Stimulated activated naive CD4-positive, alpha-beta T cell (primary cell): ENCODE measurements at places on chromosomes 3 and 15.

DNA sequence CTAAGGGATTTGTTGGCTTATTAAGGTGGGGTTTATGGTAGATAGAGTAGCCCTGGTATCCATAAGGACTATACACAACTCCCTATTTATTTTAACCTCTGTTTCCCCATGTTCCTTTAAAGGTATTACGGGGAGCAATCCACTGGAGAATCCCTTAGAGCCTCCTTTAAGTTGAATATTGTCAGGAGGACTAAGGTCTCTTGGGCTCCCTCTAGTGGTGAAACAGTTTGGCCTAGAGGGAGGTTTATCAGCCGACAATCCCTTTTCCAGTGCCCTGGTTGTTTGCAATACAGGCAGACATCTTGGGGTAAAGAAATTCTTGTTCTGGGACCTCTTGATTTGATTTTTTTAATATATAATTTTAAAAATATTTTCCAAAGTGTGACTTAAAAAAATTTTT is 12.9 kb downstream of the OPA1 start:
- DNase-seq, result peak; percentile 27

GRCh38 chr3:169334991-169335390 is 328.5 kb downstream of the MECOM start:
- no peak for DNase-seq

DNA sequence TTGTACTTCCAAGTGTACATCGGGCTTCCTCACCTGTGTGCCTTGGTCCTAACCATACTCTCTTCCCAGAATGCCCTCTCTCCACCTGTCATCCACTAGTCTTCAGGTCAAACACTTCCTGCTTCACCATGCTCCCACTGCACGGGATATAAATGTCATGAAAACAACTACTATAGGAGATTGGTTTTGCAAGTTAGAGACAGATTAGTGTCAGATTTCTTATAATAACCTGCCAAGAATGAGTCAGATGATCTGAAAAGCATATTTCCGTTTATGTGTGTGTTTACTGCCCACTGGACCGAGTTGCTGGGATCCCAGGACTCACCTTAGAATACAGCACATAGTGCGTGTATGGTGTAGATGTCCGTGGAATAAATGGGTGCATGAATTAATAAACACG is 21.4 kb downstream of the PLA1A start:
- DNase-seq, result no peak

DNA sequence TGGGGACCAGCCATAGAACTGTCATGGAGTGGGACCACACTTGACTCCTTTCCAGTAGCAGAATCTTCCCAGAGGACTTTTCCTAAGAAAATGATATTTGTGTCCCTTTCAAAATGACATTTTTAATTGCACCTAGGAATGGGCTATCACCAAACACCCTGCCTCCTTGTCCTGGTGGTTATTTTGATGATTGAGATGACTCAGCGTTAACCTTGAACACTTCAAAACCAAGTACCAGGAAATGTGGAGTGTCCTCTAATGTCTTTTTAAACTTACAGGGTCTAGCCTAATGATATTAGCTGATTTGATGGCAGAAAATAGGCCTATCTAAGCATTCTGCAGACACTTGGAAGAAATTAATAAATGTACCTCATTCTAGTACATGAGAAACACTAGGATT is 90.7 kb downstream of the HHLA2 start:
- DNase-seq, result no peak

GRCh38 chr3:96657710-96658109 is 156.7 kb upstream of the EPHA6 start:
- DNase-seq, result no peak

- no peak for DNase-seq
These were observed 58.2 kb downstream of the PHLDB2 start for GRCh38 chr3:111917300-111917699.

DNA sequence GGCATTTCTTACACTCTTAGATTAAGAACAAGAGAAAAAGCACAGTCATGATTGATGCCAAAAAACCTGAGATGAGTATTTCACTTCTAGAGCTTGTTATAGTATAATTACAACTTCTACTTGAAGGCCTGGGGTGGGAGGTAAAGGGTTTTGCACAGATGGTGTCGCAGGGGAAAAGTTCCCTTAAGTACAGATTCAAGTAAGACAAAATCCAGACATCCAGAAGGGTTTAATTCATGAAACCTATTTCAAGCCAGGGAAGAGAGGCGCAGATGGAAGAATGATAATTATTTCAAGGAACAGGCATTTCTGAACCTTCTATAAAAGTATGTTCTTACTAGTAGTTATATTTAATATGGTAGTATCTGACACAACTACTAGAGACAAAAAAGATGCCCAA is 70.6 kb downstream of the TM4SF4 start:
- no peak for DNase-seq

- DNase-seq, result no peak
These were observed 48.3 kb upstream of the RBP1 start for GRCh38 chr3:139587797-139588196.

DNA sequence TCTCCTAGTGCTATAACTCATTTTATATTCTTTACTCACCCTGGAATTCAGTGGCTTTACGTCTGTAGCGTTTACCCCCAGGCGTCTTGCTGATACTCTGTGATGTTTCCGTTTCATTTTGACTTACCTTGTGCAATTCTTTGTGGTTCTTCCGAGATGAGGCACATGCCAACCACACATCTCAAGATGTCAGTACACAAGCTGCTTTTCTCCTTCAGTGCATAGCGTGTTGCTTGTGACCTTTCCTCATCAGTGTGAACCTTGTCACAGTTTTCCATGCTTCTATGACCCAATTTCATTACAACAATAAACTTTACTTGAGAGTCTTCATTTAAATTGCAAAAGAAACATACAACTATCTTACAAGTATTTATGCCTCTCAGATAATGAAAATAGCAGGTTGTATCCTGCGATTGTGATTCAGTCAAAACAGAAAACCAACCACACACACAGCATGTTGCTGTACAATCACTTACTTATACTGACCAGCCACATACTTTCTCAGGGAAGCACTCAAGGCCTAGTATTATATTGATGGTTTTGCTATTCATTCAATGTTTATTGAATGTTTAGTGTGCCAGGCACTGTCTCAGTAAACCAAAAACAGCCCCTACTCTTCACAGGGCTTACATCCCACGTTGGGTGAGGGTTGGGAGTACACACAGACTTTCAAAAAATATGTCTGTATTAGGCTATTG is 4.6 kb upstream of the TBL1XR1 start:
- peak; percentile 28 for DNase-seq

GRCh38 chr15:65512807-65513416 is 4.6 kb downstream of the DPP8 start:
- DNase-seq, result no peak

DNA sequence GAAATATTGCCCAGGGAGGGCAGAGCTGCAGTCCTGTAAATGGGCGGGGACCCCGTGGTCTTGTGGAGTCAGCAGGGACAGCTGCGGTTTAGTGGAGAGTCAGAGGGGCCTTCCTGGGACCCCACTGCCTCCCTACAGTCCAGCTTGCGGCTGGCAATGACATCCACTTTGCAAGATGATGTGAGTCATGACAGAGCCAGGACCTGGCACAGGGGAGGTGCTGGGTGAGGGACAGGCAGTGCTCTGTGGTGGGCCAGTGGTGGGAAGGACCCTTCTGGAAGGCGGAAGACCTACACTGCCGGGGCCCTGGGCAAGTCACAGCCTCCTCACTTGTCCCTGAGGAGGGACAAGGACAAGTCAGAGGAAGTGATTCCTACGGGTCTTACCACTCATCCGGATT is 17.8 kb downstream of the APBA2 start:
- DNase-seq, result no peak

DNA sequence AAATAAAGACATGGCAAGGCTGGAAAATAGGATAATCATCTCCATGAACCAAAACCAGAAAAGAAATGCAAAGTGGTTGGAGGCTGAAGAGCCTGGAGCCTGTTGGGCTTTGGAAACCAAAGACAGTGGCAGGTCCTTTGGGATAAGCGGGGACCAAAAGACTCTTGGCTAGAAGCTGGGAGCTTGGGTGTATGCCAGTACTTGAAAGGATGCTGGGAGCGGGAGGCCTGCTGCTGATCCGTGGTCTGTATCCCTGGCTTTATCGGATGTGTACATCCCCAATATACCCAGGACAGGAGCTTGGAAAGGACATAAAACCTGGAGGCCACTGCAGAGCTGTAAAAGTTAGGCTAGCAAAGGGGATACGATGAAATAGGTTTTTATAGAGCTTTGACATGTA is 1.3 kb upstream of the CHRNB4 start:
- no peak for DNase-seq

DNA sequence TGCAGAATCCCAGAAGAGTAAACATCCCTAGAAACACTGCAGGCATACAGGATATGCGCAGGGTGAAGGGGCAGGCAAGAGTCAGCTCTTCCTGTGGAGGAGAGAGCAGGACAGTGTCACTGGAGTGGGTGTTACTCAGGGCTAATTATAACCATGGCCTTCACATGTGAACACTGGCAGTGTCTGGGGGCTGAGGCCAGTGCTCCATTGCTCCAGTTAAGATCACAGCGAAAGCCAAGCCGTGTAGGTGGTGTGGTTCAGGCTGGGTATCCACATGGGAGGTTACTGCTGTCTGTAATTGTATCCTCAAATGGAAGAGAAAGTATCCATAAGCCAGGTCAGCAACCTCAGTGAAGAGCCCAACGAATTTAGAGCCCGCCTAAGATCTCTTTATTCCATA is 84.6 kb downstream of the MESD start:
- no peak for DNase-seq

GRCh38 chr3:156516284-156516683 is 38.6 kb downstream of the SSR3 start:
- no peak for DNase-seq

GRCh38 chr15:77959432-77959879 is 118.1 kb downstream of the TBC1D2B start:
- DNase-seq, result peak; percentile 60

GRCh38 chr15:47908950-47909670 is 191.8 kb downstream of the SEMA6D start:
- DNase-seq, result no peak
